ENCODE measurements at places on chromosomes 5 and 9. TPM values are rescaled to one million over a fixed set of nuclear protein-coding genes. Genes with fewer than 3 reads are reported as not detected.

NRG2 gene
- total RNA-seq: 0.18 TPM

PCDHGA10 gene
- 0.20 TPM for total RNA-seq

SMIM32 gene
- not detected for total RNA-seq

FRMD3 gene
- total RNA-seq: 0.62 TPM

DNA sequence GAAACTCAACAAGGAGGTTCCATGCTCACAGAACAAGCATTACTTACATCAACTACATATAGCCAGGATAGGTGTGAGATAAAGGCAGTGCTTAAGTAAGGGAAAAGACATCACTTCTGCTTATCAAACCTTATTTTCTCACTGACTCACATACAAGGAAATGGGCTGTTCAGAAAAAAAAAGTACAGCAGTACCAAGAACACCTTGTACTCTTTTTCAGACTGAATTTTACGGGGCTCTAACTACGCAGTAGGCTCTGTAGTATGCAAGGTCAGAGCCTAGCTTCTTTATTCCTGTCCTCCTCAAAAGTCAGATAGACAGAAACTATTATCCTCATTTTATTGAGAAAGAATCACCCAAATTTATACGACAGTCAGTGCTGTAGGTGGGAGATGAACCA lies 5.8 kb downstream of the PSMB7 start:
- DNase-seq: no peak

DNA sequence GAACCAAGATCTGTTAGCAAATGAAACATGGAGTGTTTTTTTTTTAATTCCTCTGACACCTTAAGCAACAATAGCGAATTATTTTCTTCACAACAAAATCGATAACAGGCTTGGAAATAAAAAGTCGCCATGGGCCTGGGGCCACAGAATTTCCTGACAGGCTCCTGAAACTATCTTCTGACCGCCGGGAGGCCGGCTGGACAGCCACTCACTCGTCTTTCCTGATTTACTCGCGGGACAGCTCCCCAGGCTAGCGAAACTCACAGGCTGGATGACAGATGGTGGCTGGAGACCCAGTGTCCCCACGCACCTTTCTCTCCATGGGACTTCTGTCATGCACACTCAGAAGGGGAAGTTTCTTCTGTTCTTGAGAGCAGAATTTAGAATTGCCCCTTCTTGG lies 143.3 kb upstream of the IRX2 start:
- DNase-seq: no peak

DNA sequence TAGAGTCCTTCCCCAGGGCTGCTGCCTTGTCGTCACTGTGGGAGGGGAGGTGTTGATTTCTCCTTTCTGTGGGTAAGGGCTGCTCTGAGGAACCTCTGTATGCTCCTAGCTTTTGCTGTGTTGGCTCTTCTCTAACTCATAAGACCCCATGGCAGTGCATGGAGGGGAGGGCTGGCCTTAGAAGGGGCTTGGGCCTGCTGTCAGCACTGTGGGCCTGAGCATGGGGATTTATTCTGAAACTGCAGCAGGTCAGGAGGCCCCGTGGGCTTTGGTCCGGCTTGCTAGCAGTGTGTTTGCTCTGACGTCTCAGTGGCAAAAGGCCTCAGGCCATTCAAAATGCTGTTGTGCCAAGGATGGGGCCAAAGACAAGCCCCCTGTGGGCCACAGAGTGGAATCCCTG lies 6.8 kb downstream of the FGF18 start:
- no peak for DNase-seq

DNA sequence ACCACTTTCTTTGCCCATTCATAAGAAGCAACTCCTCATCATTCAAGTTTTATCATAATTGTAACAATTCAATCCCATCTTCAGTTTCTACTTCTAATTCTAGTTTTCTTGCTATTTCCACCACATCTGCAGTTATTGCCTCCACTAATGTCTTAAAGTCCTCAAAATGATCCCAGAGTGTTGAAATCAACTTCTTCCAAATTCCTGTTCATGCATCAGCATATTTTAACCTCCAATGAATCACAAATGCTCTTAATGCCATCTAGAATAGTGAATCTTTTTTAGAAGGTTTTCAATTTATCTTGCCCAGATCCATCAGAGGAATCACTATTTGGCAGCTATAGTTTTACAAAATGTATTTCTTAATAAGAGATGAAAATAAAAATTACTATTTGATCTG lies 3.2 kb upstream of the SRP19 start:
- DNase-seq: no peak

DNA sequence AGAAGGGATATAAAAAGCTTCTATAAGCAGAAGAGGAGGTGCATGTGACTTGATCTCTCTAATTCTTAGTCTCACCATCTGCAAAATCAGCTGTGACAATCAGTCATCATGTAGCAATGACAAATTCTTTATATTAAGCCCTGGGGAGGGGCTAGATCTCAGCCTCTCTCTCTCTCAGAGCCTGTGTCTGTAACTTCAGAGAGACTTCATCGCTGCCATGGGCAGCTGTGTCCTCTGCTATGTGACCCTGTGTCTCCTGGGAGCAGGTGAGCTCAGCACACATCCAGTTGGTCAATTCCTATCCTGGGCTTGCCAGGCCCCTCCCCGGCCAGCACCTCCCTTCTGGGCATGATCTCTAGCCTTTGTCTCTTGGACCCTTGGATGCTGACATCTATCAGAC lies 109.6 kb downstream of the ANKRD18B start:
- no peak for DNase-seq

- no peak for DNase-seq
These were observed 48.8 kb downstream of the FANCC start for GRCh38 chr9:95268681-95269080.

- DNase-seq: no peak
These were observed 464 bp downstream of the CEMIP2 start for GRCh38 chr9:71767776-71768321.

DNA sequence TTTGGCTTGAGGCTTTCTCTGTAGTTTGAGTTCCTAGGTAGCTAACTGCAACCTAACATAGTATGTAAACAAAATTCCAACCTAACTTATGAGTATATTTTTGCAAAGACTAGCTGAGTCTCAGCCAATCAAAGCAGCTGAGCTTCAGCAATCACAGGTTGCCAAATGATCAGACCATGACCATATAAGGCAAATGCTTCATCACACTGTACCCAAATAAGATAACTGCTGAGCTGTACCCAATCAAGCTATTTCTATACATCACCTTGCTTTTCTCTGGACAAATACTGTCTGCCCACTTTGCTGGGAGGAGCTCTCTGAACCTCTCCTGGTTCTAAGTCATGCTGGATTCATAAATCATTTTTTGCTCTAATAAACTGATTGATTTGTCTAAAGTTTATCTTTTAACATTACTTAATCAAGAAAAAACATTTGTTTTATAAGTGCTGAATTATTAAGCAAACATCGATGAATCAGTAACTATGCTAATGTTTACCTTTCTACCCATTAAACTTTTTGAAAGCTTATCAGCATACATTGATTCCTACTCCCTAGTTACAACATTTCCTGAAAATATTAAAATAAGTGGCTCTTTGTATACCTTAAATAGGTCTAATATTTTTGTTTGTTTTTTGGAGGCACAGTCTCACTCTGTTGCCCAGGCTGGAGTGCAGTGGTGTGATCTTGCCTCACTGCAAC lies 129.7 kb upstream of the PCA3 start:
- DNase-seq: no peak
